ENCODE measurements at places on chromosomes 1 and 21.
A peak's percentile ranks its signal among the peaks of the same experiment; 100 is the strongest.

GRCh38 chr1:12005488-12006166 lies 13.7 kb upstream of the MIIP start:
- DNase-seq = no peak

DNA sequence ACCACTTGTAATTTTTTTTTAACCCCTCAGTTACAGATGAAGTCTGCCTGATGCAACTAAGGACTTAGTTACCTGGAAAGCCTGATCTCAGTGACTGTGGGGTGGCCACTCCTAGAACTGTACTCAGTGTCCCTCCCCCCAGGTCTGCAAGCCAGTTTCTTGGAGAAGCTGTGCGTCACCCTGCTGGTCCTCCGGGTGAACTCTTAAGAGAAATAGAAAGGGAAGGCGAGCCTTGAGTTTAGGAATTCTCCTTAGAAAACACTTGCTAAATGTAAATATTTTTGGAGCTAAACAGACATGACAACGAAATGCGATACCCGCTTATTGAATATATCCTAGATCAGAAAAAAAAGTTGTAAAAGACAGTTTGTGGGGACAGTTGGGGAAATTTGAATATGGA lies 730 bp downstream of the SLC16A4 start:
- no peak for DNase-seq

DNA sequence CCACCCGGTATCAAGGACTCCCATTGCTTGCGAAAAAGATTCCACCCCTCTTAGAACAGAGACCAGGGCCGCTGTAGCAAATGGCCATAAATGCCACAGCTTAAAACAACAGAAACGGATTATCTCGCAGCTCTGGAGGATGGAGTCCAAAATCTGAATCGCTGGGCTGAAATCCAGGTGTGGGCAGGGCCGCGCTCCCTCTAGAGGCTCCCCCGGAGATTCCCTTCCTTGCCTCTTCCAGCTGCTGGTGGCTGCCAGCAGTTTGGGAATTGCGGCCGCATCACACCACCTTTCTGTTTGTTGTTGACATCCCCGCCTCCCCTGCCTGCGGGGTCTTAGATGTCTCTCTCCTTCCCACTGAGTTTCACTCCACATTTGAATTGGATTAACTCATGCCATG lies 15.6 kb downstream of the PDE9A start:
- DNase-seq = no peak

- no peak for DNase-seq
Observed at GRCh38 chr1:44723064-44723463, 7.9 kb downstream of the RNU5D-1 start.

- no peak for DNase-seq
Observed at GRCh38 chr1:169346036-169346589, 21.5 kb downstream of the NME7 start.

DNA sequence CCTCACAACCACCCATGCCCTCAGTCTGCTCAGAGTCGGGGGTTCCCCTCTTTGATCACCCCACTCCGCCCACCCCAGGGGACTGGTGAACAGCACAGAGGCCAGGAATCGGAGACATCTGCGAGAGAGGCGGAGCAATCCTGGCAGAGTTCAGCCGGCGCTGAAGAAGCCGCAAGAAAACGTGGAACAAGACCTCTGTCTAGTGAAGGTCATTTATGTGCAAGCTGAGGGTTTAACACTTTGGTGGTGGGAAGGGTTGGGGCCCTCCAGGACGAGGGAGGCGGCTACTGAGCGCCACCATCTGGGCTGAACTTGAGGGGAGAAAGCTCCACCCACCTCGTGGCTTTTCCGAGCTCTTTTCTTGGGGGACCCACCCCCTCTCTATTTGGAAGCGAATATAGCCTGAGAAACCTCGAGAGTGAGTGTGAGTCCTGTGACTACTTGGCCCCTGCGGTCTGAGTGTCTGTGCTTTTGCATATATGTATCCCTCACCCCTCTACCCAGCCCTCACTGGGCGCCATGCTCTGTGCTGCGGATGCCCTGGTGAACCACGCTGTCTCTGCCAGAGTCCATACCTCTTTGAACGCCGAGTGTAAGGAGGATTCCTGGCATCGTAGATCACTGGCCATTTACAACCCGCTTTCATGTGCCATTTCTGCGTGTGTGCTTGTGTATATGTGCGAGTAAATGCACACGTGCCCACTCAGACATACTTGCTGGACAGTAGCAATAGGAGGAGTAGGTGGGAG lies 1.2 kb upstream of the EPHA10 start:
- DNase-seq = peak; percentile 33

DNA sequence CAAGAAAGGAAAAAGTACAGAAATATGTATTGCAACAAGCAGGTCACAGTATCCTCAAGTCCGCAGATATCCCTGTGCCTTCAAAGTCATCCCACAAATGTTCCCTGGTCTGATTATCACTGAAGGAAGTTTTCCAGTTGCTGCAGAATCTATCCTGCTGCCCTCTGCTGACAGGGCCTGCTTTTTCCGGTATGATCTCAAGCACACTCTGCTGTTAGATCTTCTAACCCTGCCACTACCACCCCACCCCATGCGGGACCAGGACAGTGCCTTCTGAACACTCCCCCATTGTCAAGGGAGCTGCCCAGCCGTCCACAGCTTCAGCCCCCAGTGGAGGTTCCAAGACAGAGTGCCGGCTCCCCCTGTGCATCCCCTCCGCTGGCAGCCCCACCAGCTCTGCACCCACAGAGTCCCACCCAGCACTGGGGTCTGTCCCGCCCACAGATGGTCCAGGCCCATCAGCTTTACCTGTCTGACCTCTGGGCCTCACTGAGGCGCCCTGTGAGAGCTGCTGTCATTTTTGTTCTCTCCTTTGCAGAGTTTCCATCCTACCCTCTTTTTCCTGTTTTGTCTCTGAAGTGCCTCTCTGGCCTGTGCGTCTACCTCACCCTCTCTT lies 27.9 kb downstream of the FAM163A start:
- no peak for DNase-seq

GRCh38 chr1:185008838-185009237 lies 34.5 kb upstream of the NIBAN1 start:
- DNase-seq = no peak

- DNase-seq = no peak
Observed at GRCh38 chr1:27430903-27431600, 38.6 kb downstream of the GPR3 start.
